Astrocyte of the spinal cord (primary cell): ENCODE measurements at places on chromosomes 16 and 17.
A peak's percentile ranks its signal among the peaks of the same experiment; 100 is the strongest.

GRCh38 chr17:77849239-77849638 lies 109.3 kb upstream of the TNRC6C start:
- DNase-seq: no peak

GRCh38 chr16:24990803-24991202 lies 24.4 kb downstream of the ARHGAP17 start:
- DNase-seq: no peak

GRCh38 chr17:50200457-50201275 lies 765 bp downstream of the COL1A1 start:
- peak; percentile 95 for DNase-seq

DNA sequence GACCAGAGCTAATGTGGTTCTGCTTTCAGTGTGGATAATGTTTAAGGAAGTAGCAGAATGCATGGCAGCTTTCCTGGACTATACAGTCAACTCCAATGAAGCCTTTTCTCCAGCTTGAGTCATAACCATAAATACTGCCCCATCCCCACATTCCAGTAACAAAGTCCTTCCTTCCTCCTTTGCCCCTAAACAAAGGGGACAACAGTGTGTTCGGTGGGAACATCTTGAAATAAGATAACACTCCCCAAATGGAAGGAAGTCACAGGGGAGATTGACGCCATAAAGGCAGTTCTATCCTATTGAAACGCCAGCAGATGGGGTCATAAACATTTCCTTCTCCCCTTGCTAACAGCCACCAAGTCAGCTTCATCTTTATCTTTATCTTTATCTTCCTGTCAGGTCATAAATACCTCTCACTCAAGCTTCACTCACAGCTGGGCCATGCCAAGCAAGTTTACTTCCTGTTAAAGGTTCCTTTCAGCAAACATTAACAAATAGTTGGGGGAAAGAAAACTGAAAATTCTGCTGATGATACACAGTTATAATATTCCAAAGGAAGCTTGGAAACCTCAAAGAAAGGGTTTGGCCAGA lies 136.7 kb downstream of the SNX11 start:
- peak; percentile 64 for DNase-seq

GRCh38 chr16:26649381-26650045 lies 417.2 kb upstream of the C16orf82 start:
- no peak for DNase-seq

DNA sequence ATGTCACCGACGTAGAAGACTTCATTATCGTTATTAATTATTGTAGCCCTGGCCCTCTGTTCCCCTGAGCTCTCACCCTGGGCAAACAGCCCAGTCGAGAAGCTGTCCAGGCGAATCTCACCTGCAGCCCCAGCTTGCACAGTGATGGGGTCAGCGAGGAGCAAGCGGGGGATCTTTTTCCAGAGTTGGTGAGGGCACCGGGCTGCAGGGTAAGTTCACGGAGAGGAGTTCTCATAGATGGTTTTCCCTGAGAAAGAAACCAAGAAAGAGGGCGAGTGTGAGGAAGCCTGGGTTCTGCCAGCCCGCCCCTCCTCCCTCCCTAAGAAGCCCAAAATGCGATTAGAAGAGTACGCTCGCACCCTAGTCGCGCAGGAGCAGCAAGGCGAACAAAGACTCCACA lies 436 bp downstream of the SPAG5 start:
- no peak for DNase-seq

- DNase-seq: peak; percentile 94
Observed at GRCh38 chr17:47229535-47230443, 20.6 kb downstream of the MYL4 start.

DNA sequence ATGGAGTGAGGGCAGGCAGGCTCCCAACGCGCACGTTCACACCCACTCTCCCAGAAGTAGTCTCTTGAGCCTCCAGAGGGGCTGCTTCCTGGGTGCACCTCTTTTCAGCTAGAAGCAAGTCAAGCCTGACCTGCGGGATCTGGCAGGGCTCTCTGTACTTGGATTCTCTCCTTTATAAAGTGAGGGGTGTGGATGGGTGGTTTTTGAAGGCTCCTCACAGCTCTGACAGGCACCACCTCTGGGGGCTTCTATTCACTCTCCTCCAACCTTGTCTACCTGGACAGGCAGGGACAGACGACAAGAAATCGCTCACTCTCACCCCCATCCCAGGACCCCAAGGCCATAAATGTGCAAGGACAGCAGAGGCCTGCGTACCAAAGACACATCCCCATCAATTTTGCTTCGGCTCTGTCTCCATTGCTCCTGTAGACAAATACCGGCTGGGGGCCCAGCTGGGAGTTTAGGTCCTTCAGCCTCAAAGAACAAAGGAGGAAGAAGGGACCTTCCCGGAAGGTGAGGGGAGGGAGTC lies 814 bp upstream of the DYNLL2 start:
- no peak for DNase-seq

GRCh38 chr17:81701288-81702071 lies 1.7 kb upstream of the MRPL12 start:
- DNase-seq: no peak

GRCh38 chr16:12252616-12253015 lies 276.1 kb downstream of the SNX29 start:
- no peak for DNase-seq

DNA sequence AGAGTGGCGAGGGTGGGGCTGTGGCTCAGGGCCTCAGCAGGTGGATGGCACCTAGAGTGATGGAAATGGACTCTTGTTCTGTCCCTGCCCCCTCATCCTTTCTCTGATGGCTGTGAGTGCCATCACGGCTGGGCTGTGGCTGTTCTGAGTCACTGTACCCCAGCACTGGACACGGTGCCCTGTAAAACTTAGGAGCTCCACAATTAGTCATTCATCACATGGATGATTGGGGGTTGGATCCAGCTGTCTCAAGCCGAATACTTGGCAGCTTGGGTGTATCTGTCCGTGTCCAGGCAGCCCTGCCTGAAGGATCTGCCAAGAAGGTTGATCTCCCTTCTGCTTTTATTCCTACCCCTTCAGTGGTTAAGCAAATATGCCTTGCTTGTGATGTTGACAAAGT lies 295.5 kb upstream of the EEF2KMT start:
- DNase-seq: no peak

GRCh38 chr17:9298776-9299295 lies 276.8 kb downstream of the STX8 start:
- DNase-seq: no peak

DNA sequence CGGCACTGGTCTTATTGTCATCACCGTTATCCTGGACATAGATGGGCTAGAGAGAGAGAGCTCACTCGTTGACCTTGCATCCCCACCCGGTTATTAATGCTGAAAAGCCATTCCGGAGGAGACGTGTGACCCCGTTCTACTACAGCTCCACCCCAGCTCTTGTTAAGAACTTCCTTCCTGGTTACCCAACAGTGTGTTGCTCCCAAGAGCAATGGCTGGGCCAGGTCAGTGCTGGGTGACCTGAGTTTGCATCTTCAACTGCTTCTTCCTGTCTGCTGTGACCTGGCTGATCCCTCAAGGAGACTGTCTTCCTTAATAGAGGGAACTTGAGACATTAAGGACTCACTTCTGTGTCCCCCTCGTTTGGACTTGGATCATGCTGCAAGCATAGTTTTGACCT lies 96.1 kb upstream of the SDK2 start:
- no peak for DNase-seq

- DNase-seq: no peak
Observed at GRCh38 chr17:82257473-82257872, 16.0 kb downstream of the CSNK1D start.

DNA sequence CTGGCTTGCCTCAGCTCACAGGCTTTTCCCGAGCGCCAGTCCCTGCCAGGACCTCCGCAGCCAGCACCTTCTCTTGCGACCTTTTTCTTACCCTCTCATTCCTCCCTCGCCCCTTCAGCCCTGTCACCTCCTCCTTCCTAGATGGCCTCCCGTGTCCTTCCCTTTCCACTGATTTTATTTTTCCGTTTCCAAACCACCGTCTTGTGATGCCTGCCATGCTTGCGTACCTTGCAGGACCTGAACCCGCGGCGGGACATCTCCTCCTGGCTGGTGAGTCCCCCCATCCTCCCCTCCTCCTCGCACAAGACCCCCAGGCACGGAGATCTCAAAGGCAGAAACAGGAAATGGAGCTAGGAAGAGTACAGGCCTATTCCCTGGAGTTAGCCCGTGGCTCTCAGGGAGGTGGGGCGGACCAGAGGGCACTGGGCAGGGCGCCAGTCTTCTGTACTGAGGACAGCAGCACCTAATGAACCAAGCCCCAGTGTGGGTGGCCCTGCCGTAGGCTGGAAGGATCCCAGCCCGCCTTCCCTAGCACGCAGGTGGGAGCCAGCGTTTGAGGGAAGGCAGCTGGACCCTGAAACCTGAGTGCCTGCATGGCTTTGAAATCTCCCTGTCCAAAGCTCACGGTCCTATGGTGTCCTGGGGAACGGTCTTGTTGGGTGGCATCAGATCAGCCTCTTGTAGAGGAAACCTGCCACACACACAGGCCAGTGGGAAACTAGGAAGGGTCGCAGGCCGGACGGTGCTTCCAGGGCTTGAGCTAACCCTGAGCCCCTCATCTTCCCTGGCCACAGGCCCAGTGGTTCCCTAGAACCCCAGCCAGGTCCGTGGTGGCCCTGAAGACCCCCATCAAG lies 612 bp downstream of the CISD3 start:
- DNase-seq: peak; percentile 49

- DNase-seq: no peak
Observed at GRCh38 chr16:89408315-89408714, 82.0 kb downstream of the ANKRD11 start.

DNA sequence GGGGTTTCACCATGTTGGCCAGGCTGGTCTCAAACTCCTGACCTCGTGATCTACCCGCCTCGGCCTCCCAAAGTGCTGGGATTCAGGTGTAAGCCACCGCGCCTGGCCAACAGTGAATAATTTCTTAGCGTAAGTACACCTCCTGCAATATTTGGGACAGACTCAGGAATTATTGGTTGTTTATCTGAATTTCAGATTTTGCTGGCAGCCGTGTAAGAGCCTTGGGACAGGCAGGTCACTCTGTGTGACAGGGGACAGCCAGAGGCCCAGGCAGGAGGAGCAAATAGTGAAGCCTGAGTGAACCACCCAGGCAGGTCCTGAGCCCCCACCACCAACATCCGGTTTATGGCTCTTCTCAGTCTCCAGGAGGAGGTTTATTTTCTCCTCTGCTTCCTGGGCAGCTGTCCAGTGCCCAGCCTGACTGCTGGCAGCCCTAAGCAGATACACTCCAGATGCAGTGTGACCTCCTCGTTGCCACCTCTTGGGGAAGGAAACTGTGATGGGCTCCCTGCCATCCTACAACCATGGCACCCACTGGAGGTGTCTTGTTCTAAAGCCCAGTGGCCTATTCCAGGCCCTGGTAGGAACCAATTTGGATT lies 26.2 kb upstream of the ADORA2B start:
- DNase-seq: no peak

GRCh38 chr17:1055751-1056645 lies 59.1 kb downstream of the TIMM22 start:
- DNase-seq: peak; percentile 55

DNA sequence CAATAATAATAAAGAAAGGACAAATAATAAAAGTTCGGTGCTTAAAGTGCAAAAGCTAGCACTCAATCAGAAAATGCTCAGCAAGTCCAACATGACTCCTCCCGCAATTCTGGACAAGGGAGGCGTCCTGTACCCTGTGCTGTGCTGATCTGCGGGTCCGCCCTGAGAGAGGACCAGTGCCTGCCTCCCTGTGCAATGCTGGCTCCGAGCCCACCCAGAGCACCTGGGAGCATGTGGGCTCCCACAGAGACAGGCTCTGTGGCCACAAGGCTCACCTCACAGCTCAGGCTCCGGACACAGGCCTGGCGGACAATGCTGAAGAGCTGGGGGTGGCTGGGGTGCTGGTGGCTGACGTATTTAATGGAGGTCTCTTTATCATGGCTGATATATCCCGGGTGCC lies 11.1 kb downstream of the FLCN start:
- DNase-seq: no peak

DNA sequence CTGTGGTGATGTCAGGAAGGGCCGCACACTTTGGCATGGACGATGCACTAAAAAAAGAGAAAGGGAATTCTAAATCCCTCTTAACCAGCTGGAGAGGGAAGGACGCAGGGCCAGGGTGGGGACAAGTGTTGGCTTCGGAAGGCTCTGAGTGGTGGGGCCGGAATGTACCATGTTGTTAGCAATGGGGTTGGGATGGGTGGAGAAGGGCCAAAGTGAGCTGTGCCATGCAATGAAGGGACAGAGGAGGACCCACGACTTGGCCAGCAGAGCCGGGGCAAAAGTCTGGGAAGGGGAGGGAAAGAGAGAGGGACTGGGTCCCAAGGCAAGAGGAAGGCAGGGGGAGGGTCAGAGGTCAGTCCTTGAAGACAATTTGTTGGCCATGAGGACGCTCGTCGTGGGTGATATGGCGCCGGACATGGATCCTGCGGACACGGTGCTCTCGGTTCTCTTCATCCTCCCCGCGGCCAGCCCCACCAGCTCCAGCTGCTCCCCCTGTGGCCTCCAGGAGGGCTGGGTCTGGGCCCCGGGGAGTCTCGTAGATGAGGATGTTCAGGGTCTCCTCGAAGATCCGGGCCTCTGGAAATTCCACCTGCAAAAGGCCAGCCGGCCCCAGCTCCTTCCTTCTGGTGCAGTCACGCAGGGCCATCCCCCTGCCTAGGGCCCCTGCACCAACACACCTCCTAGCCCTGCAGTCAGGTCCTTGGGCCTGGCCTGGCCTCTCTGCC lies 6.4 kb downstream of the ASPHD1 start:
- no peak for DNase-seq

DNA sequence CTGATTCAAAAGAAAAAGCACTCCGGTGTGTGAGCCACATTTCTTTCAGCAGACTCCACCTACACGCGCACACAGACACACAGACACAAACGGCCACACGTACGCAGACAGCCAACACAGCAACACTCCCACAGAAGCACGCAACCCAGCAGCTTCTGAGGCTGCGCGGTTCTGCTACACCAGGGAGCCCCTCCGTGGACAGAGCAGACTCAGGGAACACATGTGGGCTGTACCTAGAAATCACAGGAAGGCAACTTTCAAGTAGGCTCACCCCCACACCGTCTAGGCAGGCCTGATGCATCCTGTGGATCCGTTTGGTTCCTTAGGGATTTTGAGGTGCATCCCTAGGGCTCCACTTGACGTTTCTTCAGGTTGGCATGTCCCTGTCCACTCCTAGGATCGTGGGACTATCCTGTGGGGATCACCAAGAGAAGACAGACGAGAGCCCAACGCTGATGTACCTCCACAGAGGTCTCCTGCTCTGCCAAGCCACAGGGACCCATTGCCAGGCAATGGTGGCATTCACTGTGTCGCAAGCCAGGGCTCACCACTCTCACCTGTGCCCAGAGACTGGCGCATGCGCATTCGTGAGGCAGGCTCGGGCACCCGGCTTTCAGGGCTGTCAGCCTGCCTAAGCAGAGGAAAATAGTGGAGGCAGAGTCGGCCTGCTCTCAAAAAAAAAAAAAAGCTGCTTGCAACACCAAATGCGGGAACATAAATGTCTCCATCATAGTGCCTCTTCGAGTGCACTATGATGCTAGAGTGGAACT lies 2333.3 kb downstream of the TP53TG3F start:
- DNase-seq: no peak

GRCh38 chr17:8287651-8288335 lies 677 bp upstream of the RANGRF start:
- DNase-seq: no peak

DNA sequence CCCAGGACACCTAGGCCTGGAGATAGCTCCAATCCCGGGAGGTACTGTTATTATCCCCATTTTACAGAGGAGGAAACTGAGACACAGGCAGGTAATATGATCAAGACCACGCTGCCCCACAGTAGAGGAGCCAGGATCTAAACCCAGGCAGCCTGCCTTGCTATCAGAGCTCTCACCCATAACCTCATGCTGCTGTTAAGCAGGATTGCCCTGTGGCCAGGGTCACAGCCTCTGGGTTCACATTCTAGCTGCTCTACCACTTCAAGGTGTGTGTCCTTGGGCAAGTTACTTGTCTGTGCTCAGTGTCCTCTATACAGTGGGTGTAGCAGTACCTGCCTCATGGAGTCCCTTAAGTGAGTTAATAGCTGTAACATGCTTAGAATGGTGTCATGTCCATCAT lies 1015.3 kb downstream of the KCNJ18 start:
- DNase-seq: no peak
